ENCODE measurements at places on chromosomes 2 and 18.

GRCh38 chr2:196076778-196077568 is 8.3 kb upstream of the DNAH7 start:
- no peak for DNase-seq

DNA sequence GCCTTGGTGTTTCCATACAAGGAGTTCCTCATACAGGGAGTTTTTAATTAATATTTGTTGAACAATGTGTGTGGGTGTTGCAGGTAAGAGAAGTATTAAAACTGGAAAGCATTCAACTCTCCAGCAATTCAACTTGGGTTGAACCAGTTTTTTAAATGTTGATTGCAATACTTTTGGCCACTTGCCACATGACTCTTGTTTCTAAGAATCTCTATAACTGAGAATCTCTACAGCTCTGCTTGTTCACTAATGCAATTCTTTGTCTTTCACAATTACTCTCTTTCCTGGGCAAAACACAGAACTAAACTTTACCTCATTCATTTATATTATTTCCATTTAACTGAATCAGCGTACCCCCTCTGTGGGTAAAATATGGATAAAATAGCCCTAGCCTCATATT is 429.4 kb downstream of the ARHGAP15 start:
- no peak for DNase-seq

- no peak for DNase-seq
Measured at GRCh38 chr2:233810385-233810784, 32.3 kb downstream of the MROH2A start.

DNA sequence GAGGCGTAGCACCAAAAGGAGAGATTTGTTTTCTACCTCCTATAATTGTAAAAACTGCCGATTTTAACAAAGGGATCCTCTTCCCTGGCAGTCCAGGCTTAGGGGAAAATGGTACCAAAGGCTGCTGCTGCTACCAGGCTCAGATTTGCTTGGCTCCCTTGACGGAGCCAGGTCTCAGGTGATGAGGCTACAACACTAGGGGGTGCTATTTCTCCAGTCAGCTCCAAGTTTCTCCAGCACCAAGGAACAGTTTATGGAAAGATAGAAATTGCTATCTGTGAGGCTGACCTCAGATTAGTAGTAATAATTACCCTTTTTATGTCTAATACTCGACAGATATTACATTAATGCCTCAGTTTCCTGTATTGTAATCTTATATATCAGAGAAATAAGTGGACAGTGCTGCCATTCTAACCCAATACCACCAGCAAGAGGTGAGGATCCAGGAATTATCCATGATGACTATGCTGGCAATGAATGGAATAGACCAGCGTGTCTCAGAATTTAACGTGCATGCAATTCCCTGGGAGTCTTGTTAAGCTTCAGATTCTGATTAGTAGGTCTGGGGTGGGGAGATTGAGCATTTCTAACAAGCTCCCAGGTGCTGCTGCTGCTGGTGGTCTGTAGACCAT is 111.3 kb downstream of the ESCO1 start:
- peak; percentile 67 for DNase-seq

DNA sequence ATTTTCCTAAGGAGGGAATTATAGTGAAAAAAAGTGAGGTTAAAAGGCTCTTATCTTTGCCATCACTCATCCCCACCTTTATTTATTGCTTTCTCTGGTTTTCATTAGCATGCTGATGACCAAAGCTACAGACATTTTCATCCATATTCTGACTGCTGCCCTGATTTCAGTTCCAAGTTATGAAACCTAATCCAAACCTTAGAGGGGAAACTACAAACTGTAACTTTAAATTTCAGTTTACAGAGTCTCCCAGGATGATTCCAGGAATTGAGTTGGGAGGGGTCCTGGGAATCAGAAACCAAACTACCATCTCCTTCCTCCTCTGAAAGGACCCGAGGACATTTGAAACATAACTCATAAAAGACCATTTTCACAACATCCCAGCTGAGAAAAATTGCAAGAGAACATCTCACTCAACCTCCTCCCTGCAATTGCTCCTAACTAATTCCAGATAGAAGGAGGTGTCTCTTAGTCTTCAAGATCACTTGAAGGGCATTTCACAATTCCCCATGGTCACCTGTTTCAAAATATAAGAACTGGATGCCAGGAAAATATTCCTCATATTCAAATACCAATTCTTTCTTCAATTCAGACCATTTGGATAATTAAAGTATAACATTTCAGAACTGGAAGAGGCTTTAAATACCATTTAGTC is 520.6 kb downstream of the TNS1 start:
- DNase-seq, result no peak

GRCh38 chr2:217713395-217714286 is 289.2 kb downstream of the TNS1 start:
- peak; percentile 36 for DNase-seq

DNA sequence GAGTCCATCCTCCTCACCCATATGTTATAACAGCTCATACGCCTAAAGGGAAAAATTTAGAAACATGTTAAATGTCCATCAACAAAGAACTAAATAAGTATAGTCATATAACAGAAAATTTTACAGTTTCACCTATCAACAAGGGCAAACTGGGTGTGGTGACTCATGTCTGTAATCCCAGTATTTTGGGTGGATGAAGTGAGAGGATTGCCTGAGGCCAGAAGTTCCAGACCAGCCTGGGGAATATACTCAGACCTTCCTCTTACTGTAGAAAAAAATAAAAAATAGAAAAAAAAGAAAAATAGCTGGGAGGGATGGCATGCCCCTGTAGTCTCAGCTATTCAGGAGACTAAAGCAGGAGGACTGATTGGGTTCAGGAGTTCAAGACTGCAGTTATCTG is 48.3 kb upstream of the GULP1 start:
- no peak for DNase-seq

- DNase-seq, result no peak
Measured at GRCh38 chr2:238652053-238652770, 195.7 kb upstream of the TWIST2 start.

DNA sequence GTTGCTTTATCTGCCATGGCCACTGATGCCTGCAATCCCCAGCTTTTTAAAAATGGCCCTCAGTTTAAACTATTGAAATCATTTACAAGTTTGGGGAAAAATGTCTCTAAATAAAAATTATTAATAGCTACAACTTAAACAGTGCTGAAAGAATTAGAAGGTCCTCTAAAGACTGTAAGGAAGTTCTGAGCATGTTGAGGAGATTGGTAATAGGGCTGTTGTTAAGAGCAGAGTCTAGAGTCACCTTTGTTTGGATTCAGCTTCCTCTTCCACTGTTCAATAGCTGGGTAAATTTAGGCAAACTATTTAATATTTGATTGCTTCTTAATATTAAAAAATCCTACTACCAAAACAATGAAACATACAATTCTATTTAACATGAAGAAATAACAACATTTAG is 1127.1 kb upstream of the DDX18 start:
- no peak for DNase-seq

GRCh38 chr2:70473101-70473722 is 80.4 kb downstream of the TGFA start:
- no peak for DNase-seq

GRCh38 chr2:101560780-101561315 is 85.9 kb upstream of the RFX8 start:
- DNase-seq, result no peak

- no peak for DNase-seq
Measured at GRCh38 chr2:23381485-23381884, 3.5 kb upstream of the KLHL29 start.

DNA sequence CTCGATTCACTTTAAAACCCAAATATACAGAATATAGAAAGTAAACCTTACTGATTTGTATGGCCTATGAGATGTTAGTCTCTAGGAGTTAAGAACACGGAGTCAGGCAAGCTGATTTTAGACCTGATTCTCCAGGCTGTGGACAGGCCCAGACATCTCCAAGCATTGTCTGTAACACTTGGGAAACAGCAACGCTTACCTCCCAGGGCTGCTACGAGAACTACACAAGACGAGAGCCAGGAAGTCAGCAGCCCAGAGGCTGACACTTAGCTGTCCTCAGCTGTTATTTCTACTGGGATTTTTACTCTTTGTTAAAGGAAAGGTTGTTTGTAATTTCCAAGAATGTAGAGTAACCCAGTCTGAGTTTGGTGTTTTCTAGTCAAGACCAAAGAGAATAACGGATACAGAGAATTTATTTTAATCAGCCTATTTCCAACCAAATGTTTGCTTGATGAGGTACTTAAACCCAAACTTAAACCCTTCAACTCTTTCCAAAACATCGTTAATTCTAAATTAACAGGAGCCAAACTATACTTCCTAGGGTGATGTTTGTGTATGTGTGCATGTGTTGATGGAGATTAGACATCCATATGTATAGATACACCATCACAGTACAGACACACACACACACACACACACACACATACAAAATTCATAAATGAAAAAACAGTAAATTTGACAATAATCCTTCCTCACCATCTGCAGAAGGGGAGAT is 123.4 kb downstream of the LAMA1 start:
- no peak for DNase-seq

DNA sequence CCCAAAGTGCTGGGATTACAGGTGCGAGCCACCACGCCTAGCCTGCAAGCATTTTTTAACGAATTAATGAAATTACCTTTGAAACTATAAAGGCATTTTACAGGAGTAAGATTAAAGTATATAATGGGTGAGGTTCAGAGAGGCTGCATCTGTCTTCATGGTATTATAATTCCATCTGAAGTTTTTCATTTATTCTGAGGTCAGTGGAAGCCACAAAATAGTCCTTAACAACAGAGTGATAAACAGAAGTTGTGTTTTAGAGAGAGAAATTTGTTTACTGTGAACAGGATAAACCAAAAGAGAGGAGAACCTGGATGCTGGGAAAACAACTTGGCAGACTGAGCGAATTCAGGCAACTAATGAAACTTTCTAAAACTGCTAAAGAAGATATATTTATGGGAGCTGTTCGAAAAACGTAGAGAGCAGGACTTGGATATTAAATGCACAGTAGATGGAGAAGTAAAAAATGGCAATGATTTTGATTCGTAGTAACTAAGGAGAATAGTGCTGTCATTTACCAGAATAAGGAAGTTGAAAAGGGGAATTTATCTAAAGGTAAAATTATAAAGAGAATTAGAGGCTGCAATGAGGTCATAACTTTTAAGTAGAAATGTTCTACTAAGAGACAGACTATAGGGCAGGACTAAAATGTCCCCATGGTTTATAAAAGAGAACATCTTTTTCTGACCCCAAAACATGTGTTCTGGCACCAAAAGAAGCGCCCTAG is 37.9 kb upstream of the ITGA4 start:
- no peak for DNase-seq

DNA sequence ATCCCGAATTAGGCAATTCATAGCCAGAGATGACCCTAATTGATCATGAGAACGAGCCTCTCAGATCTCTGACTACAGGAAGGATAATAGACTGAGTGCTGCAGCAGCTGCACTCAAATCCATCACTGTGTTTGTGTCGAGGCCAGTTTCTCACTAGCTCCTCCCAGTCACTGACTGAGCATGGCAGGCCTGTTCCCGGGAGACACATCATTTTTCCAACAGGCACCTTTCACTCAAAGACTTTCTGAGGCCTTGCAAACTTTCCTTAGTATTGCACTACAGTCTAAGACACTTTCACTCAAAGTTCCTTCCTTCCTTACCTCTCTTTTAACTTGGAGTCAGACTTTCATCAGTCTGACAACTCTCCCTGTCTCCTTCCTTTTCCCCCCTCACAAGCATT is 13.7 kb downstream of the SOS1 start:
- peak; percentile 9 for DNase-seq

GRCh38 chr2:196390243-196391148 is 219.1 kb upstream of the STK17B start:
- no peak for DNase-seq

DNA sequence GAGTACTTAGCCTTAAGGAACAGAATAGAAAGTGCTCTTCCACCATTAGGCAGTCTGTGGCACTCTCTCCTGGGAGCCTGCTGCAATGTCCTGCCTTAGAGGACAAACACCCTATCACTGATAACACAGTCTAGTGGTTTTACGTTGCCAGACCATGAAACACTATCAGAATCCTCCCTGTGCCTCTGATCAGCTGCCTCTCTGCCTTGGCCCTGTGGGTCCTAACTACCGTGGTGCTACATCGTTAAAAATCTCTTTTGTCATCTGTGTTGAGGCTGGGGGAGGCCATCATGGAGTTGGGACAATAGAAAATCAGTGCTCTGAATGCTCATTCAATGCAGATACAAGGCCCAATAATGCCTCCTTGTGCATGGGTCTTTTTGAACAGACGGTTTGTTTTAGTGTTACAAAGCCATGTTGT is 11.9 kb upstream of the APCDD1 start:
- no peak for DNase-seq

GRCh38 chr2:140248623-140249022 is 1468.4 kb upstream of the NXPH2 start:
- no peak for DNase-seq

DNA sequence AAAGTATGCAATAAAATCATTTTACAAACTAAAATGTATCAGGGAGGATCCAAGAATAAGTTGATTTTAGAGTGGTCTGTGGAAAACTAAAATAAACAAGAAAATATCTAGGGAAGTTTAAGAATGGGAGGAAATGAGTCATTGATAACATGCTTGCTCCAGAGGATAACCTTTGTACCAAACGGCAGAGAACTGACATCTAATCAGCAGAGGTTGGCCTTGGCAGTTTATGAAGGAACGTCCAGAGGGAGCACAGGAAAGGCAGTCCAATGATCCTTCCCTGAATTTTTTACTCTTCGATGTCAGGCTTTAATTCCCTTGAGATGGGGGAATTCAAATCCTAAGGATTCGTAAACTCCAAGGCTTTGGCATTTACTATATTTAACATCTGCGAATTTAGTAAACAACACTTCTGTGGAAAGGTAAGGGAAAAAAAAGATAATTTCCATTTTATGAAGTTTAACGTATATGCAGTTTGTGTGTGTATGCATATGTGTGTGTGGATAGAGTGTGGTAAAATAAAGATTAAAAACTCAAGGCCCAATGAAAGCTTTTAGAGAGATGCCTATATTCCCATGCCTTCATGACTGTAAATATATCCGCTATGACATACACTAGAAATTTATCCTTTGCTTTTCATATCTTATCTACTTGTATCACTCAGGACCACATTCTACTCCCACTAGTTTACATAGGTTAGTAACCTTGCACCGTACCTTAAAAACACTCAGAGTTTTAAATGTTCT is 8.7 kb upstream of the INPP1 start:
- DNase-seq, result no peak

GRCh38 chr18:33201509-33201926 is 239.0 kb downstream of the CCDC178 start:
- DNase-seq, result no peak

- peak; percentile 99 for DNase-seq
Measured at GRCh38 chr2:64750817-64751285, 97.1 kb upstream of the SERTAD2 start.

DNA sequence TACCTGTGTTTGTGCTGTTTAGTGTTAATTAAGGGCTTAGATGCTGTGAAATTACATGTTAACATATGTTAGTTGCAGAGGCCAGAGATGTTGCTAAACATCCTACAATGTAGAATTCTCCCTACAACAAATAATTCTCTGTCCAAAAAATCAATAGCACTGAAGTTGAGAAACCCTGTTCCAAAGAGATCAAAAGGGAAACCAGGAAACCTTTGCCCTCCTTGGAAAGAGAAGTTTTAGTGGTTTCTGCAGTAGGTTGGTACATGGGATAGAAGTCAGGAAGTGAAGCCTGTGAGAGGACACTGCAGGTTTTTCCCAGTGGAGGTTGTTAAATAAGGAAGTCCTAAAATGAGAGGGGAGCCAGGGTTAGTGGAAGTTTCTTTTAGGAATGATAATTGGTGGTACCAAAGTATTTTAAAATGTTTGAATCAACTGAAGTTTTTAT is 6.3 kb upstream of the RMDN2 start:
- DNase-seq, result no peak

GRCh38 chr18:35577045-35577848 is 4.3 kb upstream of the GALNT1 start:
- DNase-seq, result no peak

GRCh38 chr2:125224830-125225229 is 1199.7 kb downstream of the CNTNAP5 start:
- DNase-seq, result no peak
